ENCODE measurements at places on chromosomes 16 and 17.

DNA sequence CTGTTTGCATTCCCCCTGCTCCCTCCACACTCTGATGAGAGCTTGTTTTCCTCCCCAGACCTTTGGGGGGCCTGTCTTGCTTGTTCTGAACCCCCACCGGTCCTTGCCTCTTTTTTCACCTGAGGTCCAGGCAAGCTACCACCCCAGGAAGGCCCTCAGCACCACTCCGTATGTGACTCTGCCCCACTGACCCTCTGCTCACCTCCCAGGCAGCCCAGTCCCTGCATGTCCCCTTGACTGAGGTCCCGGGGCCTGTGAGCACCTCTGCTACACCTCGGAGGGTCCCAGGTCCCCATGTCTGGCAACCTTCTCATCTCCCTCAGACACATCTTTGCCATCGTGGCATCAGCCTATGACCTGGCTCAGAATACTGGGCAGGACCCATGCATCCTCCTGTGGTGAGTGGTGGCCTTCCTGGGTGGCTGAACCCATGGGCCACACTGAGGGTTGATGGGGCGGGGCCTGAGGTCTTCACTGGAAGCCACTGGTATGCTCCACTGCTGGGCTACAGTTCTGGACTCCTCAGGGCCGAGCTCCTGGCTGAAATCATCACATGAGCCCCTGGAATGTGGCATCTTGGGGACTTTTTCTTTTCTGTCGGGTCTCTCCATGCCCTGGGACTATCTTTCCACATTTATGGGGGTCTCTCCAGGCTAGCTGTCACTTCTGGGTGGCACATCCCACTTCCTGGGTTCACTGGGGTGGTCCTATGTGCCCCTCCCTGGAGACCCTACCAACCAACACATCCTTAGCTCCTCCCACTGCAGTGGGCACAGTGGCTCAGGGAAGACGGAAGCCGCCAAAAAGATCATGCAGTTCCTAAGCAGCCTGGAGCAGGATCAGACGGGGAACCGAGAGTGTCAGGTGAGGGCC, 3.5 kb downstream of the MYO15B start:
- no peak for DNase-seq

DNA sequence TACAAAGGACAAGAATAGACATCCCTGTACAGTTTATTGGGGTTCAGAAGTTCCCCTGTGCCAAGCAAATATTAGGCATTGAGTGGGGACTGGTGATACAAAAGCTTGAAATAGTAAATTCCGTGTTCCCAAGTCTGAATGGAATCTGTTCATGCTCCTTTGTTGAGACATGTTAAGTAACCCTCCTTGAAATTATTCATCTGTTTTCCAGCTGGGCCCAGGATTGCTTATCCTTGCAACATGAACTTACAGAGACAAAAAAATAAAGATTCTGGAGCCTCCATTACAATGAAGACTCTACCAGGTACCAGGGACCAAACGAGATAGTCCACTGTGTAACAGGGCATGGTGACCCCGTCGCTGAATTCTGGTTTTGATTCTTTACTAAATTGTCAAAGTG, 6.1 kb upstream of the CCL8 start:
- no peak for DNase-seq

- no peak for DNase-seq
Observed at GRCh38 chr17:62692721-62693431, 65.4 kb downstream of the MRC2 start.

GRCh38 chr16:89115216-89115861, 21.7 kb downstream of the ACSF3 start:
- peak; percentile 82 for DNase-seq

DNA sequence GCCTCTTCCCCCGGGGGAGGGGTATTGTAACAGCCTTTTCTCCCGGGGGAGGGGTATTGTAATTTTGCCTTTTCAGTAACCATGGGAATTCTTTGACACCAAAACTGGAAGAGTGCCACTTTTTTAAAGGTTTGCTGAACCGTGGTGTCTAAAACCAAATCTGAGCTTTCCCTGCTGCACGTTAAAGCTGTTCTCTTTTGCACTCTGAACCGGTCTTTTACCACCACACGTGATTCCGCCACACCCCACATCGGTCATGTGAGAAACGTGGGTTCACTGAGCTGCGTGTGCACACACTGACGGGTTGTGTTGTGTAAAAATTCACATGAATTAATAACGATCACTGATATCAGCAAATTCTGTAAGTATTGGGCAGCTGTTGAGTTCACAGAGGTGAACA, 9.2 kb upstream of the ACSF3 start:
- DNase-seq = no peak

DNA sequence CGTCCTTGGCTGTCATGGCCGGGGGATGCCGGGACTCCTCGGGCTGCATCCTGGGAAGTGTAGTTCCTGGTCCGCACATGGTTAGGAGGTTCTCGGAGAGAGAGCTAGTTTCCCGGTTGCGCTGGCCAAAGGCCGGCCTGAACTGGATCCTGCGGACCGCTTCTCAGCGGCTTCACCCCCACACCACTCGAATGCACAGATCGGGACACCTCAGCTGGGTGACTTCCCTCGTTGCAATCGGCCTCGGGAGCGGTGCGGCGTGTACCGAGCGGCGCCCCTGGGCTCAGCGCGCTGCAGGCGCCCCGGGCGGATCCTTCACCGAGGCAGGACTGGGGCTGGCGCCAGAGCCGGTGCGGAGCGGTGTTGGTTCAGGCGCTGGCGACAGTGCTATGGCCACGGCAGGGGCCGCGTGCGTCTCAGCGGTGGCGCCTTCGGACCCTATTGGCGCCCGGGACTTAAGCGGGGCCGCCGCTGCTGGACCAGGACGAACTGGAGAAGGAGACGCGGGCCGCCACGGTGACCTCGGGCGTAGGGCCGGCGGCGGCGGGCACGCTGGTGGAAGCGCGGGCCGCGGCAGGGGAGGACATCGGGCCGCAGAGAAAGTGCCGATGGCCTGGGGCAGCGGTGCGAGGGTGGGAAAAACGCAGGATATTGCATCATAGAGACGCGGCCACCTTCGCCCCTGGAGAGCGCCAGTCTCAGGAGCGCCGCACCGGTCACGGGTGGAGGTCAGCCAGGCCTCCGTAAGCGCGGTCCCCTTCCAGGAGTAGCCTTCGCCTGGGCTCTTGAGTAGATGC, 11.4 kb downstream of the ZNF629 start:
- DNase-seq = peak; percentile 87

DNA sequence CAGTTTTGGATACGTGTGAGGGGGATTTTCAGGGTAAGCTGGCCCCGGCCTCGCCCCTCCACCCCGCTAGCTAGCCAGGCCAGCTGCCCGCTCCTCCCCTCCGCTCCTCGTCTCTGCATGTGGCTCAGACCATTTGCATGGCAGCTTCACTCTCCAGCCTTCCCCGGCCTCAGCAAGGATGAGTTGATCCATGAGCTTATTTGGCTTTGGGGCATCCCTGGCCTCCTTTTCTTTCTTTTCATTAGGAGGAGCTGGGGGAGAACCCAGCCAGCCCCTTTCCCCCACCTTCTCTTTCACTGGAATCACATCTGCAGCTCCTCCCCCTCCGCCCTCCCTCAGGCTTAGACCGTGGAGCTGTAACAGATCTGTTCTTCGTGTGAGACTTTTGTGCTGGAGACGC, 30.7 kb downstream of the ELAC2 start:
- DNase-seq = no peak

- DNase-seq = no peak
Observed at GRCh38 chr17:8018436-8018835, 16.0 kb downstream of the GUCY2D start.

- no peak for DNase-seq
Observed at GRCh38 chr17:58382872-58383242, 30.9 kb upstream of the SUPT4H1 start.

GRCh38 chr16:54123766-54124165, 162.8 kb downstream of the IRX3 start:
- DNase-seq = no peak

GRCh38 chr16:67068212-67068753, 39.3 kb downstream of the CBFB start:
- DNase-seq = no peak

DNA sequence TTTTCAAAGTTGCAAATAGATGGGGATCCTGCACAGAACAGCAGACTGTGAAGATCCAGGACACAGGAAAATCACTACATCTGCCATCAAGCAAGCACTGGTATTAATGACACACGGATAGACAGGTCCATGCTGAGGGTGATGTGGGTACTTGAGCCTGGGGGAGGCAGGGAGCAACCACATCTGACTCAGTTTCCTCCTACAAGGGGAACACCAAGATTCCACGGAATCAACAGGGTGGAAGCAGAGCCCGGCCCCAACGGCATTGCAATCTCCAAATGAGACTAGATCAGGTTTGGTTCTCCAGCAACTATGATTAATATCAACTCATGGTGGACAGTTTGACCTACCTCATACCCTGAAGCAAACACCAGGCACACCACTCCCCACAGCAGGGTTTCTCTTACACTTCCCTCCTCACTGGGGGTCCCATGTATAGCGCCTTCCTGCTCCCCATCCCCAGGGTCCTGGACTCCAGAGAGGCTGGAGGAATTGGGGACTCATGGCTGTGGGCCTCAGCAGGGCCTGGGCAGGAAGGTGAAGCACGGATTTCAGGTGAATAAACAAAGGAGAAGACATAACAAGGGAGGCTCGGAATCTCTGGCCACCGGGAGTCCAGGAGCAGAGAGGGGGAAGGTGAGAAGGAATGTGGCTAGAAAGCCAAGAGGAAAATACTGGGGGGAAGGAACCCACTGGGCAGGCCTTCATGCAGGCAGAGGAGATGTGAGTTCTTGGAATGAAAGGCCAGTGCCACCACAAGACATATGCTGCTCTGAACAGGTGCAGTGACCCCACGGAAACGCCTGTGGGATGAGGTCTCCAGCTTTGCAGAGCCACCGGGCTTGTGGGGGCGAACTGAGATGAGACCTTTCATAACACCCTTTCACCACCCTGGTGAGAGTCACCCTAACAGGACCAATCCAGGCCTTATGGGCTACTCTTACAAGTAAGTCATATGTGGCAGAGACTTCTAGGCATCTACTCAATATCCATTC, 29.5 kb upstream of the PIK3R6 start:
- no peak for DNase-seq

DNA sequence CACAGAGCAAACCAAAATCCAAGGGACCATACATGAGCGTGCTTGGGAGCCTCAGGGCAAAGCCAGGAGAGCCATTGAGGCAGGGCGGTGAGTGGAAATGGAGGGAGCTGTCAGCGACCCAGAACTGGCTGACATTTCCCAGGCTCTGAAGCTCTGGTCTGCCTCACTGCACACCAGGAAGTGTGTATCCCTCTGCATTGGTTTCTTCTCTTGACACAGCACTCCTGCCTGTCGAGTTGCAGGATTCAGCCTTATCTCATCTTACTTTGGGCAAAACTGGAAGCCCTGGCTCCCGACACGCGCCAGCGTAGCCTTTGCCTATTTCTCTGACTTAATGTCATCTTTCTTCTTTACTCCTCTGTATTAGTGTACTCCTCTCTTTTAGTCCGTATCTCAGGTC, 144.7 kb upstream of the HS3ST3A1 start:
- DNase-seq = no peak

- DNase-seq = no peak
Observed at GRCh38 chr17:284676-285355, 67.8 kb downstream of the RPH3AL start.

DNA sequence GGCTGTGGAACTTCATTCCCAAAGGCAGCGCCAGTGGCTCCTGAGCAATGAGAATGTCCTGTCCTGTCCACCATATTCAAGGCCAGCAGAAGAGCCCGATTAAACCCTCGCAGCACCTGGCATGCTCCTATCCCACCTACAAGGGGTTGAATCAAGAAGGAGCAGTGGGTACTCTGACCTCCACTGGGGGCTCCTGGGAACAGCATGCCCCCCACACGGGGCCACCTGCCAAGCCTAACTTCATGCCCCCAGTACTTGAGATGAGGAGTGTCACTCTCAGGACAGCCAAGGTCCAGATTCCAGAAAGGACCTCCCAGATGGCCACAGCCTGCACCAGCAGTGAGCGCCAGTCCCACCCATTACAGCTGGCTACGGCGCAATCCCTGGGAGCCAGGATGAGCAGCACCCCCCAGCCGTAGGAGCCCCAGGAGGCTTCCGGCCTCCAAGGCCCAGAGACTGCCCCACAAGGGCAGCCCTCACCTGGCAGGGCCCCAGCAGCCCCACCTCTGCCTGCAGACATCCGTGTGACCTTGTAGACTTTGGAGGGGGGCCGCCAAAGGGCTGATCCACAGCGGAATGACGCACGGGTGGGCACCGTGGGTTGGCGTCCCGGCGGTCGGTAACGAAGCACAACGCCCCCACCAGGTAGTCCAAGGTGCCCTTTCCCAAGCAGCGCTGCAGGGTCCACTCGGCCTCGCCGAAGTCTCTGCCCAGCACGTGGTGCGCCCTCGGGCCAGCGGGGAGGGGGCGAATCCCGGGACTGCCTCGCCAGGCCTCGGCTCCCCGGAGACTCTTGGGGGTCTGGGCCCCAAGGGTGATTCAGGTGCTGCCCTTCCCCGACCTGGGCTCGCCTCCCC, 1.0 kb upstream of the MPDU1 start:
- no peak for DNase-seq

GRCh38 chr17:41547921-41548843, 20.1 kb upstream of the KRT19 start:
- no peak for DNase-seq

DNA sequence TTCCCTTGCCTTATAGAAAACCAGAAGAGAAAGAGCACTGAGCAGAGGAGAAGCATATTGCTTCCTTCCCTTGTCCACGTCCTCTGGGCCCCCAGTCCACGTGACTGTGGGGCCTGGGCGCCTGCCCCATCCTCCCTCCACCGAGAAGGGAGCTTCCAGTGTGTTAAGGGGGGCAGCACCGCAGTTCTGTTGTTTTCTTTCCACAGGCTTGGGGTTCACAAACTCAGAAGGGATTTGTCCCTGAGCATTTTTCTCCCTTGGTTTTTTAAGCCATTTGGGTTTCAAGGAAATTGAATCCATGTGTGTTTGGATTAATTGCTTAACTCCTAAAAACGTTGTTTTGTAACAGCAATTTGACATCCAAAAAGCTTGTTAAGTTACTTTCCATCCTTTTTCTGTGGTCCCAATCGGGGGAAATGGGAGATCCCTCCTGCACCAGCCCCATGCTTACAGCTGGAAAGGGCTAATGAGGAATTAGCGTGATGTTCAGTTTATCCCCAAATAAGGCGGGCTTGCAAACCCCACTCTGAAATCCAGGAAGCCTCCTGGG, 347.5 kb upstream of the TNRC6C start:
- DNase-seq = no peak

- DNase-seq = no peak
Observed at GRCh38 chr17:74523308-74523707, 8.0 kb downstream of the CD300LB start.

DNA sequence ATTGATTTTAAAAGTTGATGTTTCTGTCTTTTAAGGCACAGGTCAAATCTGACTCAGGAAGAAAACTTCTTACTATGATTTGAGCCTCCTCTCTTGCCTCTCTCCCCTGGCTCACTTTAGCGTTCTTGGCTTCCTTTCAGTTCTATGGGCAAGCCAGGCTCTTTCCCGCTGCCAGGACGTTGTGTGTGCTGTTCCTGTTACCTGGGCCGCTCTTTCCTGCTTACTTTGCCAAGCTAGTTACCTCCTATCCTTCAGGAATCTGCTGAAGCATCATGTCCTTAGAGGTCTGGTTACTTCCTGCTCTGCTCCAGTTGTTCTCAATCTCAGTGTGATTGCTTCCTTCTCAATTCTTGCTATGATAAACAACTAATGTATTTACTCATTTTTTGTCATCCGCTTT, 1108.5 kb upstream of the EEF2KMT start:
- DNase-seq = no peak

- DNase-seq = no peak
Observed at GRCh38 chr17:59848385-59848668, 44.4 kb downstream of the TUBD1 start.
